NCI-H526 (cell line): ENCODE measurements at places on chromosomes 2 and 18.

DNA sequence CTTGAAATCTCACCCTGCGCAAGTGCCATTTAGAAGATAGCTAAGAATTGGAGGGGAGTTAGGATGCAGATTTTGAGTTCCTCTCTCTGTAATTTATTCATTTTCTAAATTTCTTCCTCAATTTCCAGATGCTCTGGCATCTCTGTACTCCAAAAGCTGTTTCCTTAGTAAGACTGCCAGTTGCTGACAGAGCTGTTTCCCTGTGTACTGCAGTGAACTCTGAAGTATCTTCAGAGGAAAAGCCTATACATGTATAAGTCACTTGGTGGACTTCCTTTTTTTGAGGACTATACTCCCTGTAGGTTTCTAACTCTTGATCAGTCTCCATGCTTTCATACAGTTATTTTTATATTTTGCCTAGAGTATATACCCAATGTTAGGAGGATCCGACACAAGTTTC lies 1.5 kb upstream of the RESP18 start:
- DNase-seq, result no peak

DNA sequence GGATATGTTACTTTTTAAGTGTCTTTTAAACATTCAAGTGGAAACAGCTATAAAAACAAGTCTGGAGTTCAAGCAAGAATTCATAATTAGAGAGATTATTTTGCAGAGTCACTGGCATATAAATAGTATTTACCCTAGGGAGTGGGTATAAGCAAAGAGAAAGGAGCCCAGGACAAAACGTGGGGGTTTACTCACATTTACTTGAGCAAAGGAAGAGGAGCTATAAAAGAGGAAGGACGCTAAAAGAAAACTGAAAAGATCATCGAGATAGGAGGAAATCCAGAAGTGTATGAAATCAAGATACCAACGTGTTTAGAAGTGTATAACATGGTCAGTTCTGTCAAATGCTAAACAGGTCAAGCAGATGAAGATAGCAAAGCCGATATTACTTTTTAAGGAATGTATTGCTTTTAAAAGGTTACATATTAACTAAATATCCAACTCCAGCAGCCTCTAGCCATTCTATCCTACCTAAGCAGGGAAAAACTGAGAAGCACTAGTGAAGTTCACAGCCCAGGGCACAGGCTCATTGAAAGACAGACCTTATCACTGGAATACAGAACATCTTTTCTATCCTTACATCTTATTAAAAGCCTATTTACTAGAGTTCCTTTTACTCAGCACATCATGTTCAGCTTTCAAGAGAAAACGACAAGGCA lies 8.6 kb downstream of the KANSL1L start:
- no peak for DNase-seq

GRCh38 chr2:55899881-55900280 lies 23.7 kb downstream of the EFEMP1 start:
- DNase-seq, result no peak

DNA sequence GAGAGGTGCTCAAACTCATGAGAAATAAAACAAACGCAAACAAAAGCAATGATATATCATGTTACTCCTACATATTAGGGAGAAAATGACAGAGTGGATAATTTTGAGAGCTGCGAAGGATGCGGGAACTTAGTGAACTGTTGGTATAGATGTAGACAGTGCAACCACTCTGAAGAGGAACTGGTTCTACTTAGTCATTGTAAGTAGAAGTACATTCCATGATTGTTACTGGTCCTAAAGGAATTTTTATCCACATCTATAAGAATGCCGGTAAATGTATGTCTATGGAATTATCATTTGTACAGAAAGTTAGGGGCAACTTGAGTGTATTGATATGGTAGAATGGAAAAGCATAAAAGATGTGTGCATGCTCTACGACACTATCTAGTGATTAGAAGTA lies 1238.4 kb downstream of the LRP1B start:
- no peak for DNase-seq

DNA sequence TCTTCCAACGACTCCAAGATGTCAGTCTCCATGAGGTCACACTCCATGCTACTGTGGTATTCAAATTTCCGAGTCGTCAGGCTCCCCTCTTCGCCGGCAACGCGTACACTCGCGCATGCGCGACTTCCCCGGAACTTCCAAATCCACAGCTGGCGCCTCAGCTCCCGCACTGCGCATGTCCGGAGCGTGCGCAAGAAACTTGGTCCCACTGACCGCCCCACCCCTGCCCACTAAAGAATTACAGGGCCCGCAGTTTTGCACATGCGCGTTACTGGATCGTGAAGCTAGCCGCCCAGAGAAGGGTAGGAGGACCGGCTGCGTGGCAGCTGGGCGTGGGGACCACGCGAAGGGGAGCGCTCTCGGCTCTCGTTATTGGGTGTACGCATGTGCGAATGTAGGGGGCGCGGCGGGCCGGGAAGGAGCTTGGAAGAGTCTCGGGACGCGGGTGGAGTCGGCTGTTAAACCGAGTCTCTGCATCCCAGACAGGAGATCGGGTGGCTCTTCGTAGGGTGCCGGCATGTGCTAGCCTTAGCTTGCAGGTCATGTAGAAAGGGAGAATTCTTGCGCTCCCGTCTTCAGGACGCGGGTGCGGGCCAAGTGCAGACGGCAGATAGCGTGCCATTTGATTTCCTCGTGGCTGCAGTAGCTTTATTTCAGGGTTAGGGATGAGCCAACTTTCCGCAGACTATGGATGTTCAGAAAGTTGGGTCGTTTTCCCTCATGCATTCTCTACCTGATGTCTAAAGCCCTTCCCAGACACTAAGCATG lies at the start of gene FAM98A:
Gene FAM98A, minus strand, starts transcription at position 125 of the 768 bp plus-strand sequence. Its CDS starts 78 bp downstream, at position 47.
- peak; percentile 98 for DNase-seq
